Sigmoid colon (tissue), 7 donors: ENCODE measurements at places on chromosomes 3 and 15. TPM values are rescaled to one million over a fixed set of nuclear protein-coding genes. Genes with fewer than 3 reads are reported as not detected.

GRCh38 chr3:195847055-195847950, 35.6 kb upstream of the MUC4 start:
- DNase-seq, result no peak

Gene ZBED2
- not detected for total RNA-seq

- no peak for DNase-seq
Measured at GRCh38 chr15:71201477-71201876, 86.2 kb downstream of the THSD4 start.

- DNase-seq, result peak; percentile 89
Measured at GRCh38 chr3:48656061-48656840, 6.4 kb downstream of the CELSR3 start.
